Foreskin fibroblast (primary cell): ENCODE measurements at places on chromosomes 7 and 10.
A peak's percentile ranks its signal among the peaks of the same experiment; 100 is the strongest.

DNA sequence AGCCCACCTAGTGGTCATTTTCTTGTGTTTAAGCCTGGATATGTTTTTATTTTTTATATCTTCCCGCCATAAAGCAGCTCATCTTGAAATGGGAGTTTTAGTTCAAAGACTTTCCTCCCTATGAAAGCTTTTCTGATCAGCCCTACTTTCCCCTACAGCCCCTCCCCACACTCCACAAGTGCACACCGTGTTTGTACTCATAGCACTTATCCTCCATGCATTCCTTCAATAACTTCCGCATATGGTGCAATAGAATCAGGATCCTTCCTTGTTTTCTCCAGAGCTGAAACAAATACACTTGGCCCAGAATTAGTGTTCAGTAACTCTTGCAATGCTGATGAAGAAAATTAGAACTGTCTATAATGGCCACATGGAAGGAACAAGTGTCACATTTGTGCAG lies 235.9 kb downstream of the KCNMA1 start:
- DNase-seq = no peak

GRCh38 chr10:49572594-49573114 lies 33.7 kb upstream of the ERCC6 start:
- DNase-seq = no peak

GRCh38 chr7:132569884-132570614 lies 6.2 kb downstream of the PLXNA4 start:
- no peak for DNase-seq

DNA sequence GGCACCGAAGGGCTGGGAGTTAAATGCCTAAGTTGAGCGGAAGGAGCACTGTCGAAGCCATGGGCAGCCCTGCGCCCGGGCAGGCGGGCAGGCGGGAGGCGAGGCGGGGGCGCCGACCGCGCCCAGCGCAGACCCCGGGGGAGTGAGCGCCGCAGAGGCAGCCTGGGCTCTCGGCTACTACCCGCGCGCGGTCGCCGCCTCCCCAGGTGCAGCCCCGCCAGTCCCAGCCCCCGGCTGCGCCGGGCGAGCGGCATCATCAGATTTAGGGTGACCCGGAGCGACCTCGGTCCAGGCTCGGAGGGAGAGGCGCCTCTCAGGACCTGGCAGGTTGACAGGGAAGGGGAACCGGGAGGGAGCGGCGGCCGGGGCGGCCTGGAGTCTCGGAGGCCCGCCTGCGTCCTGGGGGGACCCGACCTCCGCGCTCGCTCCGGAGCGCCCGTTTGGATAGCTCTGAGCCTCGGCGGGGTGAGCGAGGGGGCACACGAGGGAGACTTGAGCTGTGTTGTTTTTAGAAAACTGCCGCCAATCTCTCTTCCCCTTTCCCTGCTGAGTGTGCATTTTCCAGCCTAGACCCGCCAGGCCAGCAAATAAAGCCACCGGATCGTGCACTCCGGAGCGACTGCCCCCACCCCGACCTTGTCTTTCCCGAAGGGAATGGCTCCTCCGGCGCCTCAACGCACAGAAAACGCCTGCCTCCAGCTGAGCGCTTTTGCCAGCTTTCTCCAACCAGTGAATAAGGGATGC lies 2.3 kb upstream of the NRP1 start:
- DNase-seq = peak; percentile 77

GRCh38 chr10:58797356-58797755 lies 284.7 kb downstream of the BICC1 start:
- DNase-seq = no peak

DNA sequence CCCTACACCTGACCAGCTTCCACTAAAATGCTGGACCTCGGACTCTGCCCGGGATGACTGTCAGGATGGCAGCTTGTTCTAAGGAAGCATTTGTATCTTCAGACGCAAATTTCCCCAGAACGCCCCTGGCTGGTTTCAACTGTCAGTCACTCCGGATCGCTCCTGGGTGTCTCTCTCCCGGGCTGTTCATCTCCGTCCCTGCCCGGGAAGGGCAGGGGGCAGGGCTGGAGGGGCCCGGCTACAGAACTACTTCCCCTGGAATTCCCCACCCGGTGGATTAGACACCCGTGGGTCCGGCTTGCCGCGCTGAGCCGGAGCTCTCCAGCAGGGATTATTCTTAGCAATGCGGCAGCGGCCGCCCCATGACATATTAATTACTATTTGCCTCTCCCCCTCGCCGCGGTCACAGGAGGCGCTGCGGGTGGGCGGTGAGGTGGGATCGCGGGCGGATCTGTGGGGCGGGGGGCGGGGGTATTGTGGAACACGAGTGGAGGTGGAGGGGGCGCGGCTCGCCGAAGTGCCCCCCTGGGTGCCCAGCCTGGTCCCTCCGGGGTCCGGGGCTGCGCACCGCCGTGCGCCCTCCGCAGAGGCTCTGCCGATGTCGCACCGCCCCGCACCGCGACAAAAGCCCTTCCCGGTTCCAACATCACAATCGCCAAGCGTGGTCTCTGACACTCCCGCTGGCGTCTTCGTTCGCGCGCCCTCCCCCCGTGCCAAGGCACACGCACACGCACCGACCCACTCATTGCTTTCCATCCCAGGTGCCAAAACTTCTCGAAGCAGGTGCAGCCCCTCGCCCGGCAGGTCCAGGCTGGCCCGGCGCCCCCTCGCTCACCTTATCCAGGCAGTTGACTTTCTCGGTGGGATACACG lies 276.1 kb upstream of the NEBL start:
- peak; percentile 52 for DNase-seq

GRCh38 chr10:109914966-109915365 lies 8.3 kb downstream of the XPNPEP1 start:
- peak; percentile 74 for DNase-seq

GRCh38 chr10:113517901-113518260 lies 35.0 kb upstream of the HABP2 start:
- no peak for DNase-seq

DNA sequence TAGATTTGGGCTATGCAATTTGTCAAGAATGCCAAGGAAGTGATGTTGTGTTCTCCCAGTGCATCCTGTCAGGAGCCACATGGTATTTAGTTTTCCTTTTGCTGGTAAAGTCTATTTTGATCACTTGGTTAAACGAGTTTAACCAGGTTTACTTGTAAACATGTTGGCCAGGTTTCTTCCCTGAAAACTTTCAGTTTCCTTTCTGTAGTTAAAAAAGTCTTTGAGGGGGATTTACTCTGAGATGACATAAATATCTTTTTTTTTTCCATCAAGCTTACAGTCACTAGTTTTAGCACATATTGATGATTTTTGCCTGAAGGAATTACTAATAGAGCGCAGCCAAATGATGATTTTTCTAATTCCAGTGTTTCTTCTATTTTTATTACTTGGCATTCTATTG lies 320.5 kb downstream of the PHF14 start:
- no peak for DNase-seq

- DNase-seq = no peak
These were observed 123.5 kb upstream of the AGR3 start for GRCh38 chr7:17005271-17005670.

- DNase-seq = peak; percentile 54
These were observed 62.2 kb upstream of the TARP start for GRCh38 chr7:38335492-38336147.

DNA sequence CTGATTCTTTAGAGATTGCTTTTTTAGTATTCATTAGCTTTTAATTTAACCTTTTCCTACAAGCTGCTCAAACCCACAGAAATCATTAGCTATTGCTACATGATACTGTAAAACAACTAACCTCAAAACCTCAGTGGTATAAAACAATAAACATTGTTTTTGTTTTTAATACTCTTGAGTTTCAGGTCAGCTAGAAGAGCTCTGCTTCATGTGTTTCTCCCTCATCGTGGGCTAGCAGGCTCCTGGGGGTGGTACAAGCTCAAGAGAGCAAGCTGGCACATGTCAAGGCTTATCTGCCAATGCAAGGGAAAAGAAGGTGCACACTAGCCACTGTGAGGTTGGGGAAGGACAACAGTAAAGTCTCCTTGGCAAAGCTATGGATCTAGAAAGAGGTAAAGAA lies 232.9 kb upstream of the PHF14 start:
- no peak for DNase-seq

- no peak for DNase-seq
These were observed 1.2 kb downstream of the IGFBP1 start for GRCh38 chr7:45889367-45890067.

- DNase-seq = peak; percentile 40
These were observed 2.2 kb downstream of the OPTN start for GRCh38 chr10:13102002-13102794.

- no peak for DNase-seq
These were observed 59.4 kb downstream of the HTR7 start for GRCh38 chr10:90798482-90798881.

DNA sequence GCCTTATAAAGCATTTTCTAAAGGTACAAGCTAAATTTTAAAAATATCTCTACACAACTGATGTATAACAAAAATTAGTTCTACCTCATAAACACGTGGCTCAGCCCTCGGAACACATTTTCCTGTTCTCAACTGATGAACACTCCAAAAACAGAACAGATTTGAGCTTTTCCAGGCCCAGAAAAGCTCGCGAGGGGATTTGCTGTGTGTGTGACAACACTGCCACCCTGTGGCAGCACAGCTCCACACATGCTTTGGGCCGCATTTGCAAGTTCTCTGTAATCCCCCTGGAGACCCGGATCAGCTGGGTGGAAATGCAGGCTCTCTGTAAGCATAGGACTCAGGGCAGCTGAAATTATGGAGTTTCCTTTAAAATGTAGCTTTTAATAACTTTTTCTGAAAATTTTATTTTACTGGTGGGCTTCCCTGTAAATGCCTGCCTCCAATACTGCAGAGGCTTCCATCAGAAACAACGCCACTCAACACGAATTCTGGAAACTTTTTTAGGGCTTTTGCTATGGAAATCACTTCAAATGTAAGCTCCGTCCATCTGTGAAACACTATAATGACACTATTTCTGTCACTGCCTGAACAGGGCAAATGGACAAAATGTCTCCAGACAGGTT lies 155.5 kb downstream of the COBL start:
- DNase-seq = peak; percentile 83

DNA sequence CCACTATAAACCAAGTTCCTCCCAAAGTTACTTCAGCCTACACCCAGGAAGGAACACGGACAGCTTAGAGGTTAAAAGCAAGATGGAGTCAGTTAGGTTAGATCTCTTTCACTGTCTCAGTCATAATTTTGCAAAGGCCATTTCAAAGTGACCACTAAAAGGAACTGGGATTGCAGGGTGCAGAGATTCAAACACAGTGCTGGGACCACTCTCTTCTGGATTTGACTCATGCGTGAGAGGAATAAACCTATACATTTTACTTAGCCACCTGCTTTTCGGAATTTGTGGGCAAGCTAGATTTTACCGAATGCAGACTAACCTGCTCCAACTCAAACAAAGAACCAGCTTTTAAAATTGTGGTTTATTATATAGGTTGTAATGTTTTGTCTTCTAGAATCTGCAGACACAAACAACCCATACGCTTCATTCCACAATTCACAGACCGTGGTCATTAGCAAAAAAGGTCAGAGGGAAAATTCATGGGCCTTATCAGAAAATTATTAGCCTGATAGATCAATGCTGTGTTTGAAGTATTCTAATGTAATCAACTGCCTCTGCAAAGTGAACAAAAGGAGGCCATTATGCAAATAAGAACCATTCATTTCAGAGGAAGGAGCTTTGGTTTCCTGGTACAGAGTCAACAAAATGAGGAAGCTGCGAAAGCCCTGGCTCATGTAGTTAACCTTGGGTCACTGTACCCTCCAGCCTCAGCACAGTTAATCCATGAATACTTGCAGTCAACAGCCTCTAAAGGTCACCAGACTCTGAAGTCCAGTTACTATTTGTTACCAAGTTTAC lies 342.7 kb upstream of the KLF6 start:
- DNase-seq = no peak

DNA sequence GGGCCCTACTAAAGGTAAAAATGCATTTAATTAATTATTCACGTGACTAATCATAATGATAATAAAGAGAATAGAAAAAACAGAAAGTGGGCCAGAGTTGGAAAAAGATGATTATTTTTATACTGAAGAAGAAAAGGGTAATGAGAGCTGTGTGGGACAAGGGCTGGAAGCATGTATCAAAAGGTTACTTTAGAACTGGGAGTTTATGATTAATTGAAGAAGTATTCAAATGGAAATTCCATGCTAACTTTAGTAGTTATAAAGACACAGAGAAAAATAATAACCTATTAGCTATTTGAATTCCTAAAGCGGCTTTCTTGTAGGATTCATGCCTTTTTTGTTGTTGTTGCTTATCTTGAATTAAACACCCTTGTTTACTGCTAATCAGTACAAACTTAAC lies 49.9 kb downstream of the MKX start:
- no peak for DNase-seq

GRCh38 chr7:69922026-69922803 lies 323.9 kb downstream of the AUTS2 start:
- DNase-seq = no peak

GRCh38 chr7:2658941-2659340 lies 27.2 kb downstream of the TTYH3 start:
- no peak for DNase-seq

- DNase-seq = no peak
These were observed 79.6 kb upstream of the SORCS1 start for GRCh38 chr10:107244122-107244521.

- DNase-seq = no peak
These were observed at the start of gene GIMAP7 for GRCh38 chr7:150514748-150515222. GIMAP7 (plus strand) TSS chr7:150514872; CDS start chr7:150519975, 5,103 bp downstream.

DNA sequence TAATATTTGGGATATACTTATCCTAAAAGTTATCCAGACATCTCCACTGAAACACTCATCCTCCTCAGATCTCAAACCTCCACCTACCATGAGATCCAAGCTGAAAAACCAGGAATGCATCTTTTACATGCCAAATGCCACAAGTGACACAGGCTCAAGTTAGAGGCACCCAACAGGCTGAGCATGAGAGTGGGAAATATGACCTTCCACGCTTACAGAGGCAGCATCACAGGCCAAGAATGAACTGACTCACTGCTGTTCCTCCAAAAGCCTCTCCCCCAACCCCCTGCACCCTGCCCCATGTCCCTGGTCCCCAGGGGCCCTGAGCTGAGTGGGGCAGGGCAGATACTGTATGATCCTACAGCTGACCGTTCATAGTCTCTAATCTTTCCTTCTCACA lies 4.8 kb upstream of the MTPAP start:
- peak; percentile 93 for DNase-seq

GRCh38 chr10:96891840-96892239 lies 59.7 kb downstream of the LCOR start:
- DNase-seq = no peak

GRCh38 chr10:103854686-103855391 lies 537 bp downstream of the SH3PXD2A start:
- peak; percentile 64 for DNase-seq

- DNase-seq = no peak
These were observed 73.9 kb upstream of the KAT6B start for GRCh38 chr10:74752371-74753040.

DNA sequence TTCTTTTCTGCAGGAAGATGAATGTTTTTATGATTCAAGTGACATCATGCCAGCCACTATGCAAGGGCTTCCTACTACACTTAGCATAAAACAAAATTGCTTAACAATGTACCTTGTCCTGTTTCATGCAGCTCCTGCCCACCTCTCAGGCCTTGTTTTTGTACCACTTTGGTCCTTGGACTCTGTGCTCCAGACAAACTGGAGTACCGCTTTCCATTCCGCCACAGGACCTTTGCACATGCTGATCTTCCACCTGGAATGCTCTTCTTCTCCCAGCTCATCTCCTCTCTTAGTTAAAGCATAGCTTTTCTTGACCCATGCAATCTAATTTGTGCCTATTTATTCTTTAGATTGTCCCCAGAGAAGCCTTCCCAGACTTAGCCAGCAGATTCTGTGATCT lies 77.5 kb upstream of the STK17A start:
- DNase-seq = no peak

- no peak for DNase-seq
These were observed 237.3 kb downstream of the CDK14 start for GRCh38 chr7:90833443-90833842.

- DNase-seq = peak; percentile 3
These were observed 119.9 kb upstream of the RHOBTB1 start for GRCh38 chr10:61063901-61064300.
